ENCODE measurements at places on chromosomes 7 and 10.

DNA sequence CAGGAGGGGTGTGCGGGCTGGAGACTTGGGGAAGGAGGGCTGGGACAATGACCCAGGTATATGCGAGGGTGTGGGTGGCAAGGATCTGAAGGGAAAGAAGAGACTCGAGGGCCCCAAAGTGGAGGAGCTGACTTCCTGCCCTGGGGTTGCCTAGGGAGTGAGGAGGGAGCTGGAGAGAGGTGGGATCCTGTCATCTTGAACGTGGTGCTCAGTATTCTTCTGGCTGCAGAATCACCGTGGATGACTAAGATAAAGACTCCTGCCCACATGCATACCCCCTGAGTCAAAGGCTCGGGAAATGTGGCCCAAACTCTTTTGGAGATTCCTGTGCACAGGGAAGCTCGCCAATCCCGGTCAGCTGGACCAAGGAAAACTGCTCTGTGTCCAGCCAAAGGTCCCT is 31.2 kb downstream of the COL17A1 start:
- DNase-seq: no peak

GRCh38 chr7:104852386-104852785 is 161.6 kb upstream of the KMT2E start:
- no peak for DNase-seq

DNA sequence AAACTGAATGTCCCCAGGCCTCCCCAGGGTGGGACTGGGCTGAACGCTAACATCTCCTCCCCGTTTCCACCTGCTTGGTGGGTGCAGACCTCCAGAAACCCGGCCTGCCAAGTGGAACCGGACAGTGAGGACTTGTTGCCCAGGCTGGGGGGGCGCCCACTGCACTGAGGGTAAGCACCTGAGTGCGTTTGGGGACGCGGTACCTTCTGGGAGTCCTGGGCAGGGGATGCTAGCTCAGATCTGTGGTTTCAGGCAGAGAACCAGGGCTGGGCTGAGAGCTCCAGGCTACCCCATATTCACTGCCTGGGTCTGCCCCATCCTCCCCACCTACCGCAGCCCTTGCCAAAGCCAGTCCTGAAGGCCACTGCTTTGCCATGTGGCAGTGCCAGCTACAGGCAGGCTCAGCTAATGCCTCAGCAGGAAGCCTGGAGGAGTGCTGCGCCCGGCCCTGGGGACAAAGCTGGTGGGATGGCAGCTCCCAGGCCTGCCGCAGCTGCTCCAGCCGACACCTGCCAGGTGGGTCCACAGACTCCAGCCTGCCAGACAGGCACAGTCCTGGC is 3.5 kb upstream of the ZNF467 start:
- no peak for DNase-seq

DNA sequence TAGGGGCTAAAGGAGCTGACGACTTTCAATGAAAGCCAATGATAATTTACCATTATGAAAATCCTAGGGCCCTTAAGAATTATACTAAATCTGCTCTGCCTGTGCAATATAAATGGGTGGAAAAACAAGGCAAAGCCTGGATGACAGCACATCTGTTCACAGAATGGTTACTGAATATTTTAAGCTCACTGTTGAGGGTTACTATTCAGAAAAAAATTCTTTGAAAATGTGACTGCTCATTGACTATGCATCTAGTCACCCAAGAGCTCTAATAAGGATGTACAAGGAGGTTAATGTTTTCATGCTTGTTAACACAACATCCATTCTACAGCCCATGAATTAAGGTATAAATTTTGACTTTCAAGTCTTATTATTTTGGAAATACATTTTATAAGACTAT is 8.9 kb downstream of the DKK1 start:
- no peak for DNase-seq

DNA sequence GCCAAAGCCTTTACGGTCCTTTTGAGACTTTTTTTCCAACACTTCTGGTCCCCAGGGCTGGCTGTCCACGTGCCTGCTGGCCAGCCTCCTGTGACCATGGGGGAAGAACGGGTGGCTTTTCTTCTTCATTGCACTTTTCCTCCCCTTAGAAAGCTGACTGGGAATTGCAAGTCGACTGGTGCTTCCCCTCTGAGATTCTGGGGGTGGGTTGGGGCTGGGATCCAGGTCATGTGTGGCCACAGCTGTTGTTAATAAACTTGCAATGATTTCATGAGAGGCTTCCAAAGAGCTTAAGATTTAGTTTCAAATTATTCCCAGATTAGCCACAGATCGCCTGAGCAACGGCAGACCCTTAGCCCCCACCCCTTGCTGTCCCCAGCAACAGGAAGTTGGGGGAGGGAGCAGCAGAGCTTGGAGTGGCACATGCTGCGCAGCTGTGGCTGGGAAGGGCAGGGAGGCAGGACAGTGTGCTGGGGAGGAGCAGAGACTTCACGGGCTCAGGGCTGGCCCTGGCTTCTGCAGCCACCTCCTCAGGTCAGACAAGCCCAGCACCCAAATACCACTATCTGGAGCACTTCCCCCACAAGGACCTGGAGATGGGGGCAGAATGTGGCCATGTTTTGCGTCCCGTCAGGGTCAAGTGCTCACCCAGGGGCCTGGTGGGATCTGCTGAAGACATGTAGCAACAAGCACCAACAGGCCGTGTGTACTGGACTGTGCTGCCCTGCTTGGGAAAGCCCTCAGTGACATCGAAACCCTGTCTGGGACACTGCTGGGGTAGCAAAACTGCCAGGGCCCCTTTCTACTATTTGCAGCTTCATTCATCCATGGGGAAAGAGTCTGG is 147.1 kb downstream of the RNF216 start:
- no peak for DNase-seq

DNA sequence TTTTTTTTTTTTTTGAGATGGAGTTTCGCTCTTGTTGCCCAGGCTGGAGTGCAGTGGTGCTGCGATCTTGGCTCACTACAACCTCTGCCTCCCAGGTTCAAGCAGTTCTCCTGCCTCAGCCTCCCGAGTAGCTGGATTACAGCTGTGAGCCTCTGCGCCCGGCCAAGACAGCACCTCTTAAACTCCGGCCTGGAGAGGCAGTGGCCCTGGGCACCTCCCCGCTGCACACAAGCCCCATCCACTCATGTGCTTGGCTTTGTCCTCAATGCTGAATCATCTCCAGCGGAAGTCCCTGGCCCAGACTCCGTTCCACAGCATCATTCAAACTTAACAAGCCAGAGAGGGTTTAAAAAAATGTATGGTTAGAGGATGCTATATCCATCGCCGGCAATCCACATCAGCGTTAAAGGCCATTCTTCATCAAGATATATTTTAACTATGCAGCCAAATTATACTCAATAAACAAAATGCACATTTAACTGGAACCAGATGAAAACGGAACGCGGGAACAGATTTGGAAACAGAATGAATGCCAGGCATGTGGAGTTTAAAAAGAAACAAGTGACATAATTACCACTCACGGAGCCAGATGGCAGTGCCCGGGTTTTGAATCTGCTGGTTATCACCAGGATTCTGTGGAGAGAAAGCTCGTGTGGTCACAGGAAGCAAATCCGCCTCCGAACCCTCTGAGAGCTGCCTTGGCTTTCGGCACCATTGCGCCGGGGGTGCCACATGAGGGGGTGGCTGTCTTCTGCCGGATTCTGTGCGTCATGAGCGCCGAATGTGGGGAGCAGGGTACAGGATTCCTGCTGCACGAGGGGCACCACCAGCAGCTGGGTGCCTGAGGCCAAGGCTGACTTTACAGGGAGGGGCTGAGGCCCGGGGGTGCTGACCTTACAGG is 45.6 kb upstream of the CFAP46 start:
- DNase-seq: no peak

GRCh38 chr7:93447509-93447908 is 127.0 kb downstream of the CALCR start:
- DNase-seq: no peak

GRCh38 chr7:14021069-14021468 is 31.6 kb upstream of the ETV1 start:
- DNase-seq: no peak

DNA sequence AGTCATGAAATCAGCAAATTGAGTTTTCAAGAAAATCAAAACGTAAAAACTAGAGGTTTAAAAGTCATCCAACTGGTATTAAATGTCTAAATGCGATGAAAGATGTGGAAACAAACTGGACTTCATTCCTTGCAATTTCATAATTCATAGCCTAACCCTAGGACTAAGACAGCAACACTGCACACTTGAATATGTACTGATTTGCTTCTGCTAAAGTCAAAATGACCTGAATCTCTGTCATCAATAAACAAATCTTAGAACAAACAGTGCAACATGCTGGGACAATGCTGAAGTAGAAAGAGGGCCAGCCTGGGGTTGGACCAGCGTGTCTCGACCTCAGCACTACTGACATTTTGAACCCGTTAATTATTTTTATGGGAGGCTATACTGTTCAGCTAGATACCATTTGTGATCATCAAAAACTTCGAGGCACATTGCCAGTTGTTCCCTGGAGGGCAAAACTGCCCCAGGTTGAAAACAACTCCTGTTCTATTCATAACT is 47.1 kb downstream of the MYOF start:
- DNase-seq: no peak

DNA sequence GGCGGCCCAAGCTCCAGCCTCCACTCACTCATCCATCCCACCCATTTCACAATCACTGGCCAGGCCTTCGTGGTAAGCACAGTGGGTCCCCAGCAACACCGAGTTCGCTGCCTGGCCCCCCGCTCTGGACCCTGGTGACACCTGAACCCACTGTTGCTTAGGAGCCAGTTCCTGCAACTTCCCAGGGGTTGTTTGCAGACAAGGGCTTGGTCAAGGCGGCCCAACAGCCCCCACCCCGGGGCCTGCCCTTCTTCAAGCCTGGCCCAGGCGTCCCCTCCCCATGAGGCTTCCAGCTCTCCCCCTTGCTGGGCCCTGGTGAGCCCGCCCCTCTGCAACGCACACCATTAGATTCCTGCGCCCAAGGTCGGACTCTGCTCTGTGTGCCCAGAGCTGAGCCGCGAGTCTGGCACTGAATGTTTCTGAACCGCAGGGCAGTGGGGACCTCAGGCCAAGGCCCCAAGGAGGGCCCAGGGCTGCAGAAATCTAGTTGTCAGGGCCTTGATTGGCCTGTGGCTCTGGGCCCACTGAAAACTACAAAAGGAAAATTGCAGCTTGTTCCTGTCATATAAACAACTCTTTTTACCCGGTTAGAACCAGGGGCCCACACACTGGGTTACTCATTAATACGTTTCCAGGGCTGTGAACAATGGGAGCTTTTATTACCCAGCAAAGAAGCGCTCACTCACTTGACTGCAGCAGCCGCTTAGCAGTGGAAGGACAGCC is 2.1 kb upstream of the COX19 start:
- no peak for DNase-seq

- DNase-seq: no peak
Measured at GRCh38 chr10:6625428-6625827, 45.4 kb upstream of the PRKCQ start.

DNA sequence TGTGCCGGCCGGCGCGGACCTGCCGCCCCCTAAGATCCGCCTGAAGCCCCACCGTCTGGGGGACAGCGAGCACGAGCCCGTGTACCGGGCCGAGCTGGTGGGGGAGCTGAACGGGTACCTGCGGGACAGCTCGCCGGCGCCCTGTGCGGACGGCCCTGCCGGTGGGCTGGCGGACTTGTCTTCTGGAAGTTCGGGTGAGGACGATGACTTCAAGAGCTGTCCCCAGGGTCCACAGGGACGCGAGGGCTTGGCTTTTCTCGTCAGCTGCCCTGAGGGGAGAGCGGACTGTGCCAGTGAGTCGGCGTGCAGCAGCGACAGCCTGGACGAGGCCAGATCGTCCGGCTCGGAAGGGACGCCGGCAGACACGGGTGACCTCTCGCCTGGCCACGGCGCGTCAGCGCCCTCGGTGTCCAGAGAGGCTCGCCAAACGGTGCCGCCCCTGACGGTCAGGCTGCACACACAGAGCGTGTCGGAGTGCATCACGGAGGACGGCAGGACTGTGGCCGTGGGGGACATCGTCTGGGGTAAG is 8.5 kb downstream of the PWWP2B start:
- no peak for DNase-seq

DNA sequence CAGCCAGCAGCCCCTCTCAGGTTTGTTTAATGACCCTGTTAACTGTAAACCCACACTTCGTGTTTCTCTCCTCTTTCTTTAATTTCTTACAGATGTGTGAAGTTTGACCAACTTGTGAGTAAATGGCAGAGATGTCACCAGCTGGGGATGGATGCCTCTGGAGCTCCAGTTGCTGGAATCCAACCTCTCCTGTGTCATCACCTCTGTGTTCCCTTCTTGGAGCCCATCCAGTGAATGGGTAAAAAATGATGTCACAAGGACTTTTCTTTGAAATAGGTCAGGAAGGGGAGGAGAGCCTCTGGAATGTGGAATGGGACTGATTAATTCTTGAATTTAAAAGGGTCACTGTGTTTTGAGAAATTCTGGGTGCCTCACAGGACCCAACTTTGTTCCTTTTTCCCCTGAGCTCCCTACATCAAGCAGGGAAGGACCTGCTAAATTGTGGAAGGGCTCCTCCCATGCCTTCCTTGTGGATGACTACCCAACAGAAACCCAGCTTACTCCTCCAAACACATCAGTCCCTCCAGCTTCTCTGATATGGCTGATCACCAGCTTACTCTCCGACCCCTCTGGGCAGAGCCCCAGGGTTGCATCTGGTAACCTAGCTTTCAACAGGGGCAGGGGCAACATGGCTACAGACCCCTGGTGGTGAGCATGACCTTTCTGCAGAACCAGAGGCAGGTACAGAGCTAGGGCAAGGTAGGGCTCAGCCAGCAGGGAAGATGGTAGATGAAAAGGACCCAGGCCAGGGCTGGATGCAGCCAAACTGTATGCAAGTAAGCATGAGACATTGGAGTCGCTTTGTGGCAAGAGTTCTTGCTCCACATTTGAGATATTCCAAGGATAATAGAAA is 67.5 kb downstream of the STRA8 start:
- DNase-seq: no peak

- no peak for DNase-seq
Measured at GRCh38 chr10:48227213-48227612, 47.3 kb downstream of the FRMPD2 start.

- no peak for DNase-seq
Measured at GRCh38 chr10:33216661-33217427, 117.6 kb downstream of the NRP1 start.

DNA sequence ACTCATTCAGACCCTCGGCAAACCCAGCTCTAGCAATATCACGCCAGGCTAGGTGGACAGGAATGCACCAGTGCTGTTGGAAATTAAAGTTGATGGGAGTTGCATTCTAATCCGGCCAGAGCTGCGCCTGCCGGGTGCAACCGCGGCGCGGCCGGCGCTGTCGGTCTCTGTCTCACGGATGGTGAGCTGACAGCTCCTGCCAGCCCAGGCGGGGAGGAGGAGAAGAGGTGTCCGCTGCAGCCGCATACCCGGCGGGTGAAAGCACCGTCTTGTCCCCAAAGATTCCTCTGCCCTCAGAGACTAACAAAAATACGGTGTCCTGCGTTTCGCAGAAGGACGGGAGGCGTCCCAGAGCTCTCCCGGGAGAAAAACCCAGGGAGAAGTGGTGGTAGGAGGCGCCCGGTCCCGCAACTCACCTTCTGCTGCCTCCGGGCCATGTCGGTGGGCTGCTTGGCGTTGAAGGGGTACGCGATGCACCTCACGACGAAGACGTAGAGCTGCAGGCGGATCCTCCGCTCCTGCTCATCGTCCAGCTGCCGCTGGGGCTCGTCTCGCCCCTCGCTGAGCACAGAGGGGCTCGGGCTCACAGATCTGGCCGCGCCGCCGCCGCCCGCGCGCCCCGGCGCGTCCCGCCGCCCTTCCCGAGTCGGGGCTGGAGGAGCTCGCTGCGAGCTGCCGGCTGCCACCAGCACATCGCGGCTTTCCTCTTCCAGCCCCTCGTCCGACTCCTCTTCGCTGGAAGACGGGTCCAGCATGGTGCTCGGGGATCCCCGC is 490 bp downstream of the CADPS2 start:
- peak; percentile 10 for DNase-seq

Data from K562 (cell line).